ENCODE measurements at places on chromosomes 12 and 14.
A peak's percentile ranks its signal among the peaks of the same experiment; 100 is the strongest.

GRCh38 chr14:25406818-25407217 lies 356.9 kb upstream of the STXBP6 start:
- no peak for DNase-seq

DNA sequence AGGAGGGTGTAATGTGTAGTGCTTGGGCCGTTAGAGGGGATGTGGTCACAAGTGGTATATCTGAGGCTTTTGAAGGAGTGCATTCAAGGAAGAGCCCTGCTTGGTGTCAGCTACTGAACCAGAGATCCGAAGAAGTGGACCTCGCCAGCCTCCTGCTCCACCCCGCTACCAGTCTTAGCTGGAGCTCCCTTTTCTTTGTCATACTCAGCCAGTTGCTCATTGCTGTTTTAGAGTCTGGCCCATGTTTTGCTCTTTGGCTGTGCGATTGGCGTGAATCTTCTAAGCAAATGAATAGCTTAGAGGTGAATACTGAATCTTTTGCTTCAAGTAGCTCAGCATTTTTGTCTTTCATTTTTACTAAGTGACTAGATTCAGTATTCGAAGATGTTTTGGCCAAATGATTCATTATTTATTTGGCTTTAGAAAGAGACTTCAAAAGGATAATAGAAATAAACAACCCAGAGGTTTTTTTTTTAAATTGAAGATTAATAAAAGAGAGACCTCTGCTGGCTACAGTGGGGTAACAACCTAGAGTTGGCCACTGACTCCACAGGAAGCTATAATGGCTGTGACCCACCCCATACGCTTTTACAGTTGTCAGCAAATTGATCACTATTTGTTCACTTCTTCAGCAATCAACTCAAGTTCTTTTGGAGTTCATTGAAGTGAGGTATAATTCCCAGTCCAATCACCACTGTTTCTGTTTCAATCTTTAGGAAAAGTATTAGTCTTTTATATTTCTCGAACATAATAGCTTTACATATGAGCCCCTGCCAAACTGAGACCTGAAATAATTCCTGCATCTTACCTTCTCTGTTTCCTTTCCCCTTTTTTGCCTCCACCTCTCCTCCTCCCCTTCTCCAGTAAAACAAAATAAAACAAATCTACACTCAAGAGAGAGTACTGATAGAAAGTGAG lies 19.9 kb downstream of the CDKN1B start:
- DNase-seq = no peak

DNA sequence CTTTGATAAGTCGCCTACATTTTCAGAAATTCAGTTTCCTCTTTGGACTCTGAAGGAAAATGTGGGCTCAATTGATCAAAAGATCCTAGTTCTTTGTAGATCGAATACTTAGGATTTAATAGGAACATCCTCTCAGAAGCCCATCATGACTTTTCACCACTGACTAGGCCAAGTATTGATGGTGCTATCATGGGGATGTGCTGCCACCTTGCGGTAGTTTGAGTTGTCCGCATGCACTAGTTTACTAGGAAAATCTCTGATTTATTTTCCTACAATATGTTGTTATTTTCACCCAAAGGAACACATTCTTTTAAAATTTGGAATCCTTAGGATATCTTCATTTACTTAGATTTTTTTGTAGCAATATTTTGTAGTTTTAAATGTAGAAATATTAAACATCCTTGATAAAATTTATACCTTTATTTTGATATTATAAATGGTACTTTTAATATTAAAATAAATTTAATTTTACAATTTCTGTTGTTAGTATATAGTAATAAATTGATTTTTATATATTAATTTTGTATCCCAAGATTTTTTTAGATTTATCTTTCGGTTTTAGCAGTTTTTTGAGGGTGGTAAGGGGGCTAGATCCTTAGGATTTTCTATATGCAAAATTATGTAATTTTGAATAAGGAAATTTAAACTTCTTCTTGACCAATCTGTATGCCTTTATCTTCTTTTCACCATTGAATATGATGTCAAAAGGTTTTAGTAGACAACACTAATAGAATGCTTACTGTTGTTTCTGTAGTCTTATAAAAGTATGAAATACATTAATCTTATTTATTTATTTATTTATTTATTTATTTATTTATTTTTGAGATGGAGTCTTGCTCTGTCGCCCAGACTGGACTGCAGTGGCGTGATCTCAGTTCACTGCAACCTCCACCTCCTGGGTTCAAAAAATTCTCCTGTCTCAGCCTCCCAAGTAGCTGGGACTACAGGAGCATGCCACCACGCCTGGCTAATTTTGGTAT lies 52.9 kb upstream of the OR9K2 start:
- peak; percentile 28 for DNase-seq

GRCh38 chr14:65791191-65791981 lies 378.9 kb downstream of the FUT8 start:
- no peak for DNase-seq
